ENCODE measurements at places on chromosomes 11 and 22.

- DNase-seq = peak; percentile 67
Measured at GRCh38 chr22:42174062-42174461, 43.5 kb upstream of the CYP2D6 start.

GRCh38 chr22:46867106-46867505 lies 104.7 kb downstream of the TBC1D22A start:
- DNase-seq = no peak

GRCh38 chr11:30705913-30706675 lies 119.9 kb upstream of the MPPED2 start:
- DNase-seq = no peak

DNA sequence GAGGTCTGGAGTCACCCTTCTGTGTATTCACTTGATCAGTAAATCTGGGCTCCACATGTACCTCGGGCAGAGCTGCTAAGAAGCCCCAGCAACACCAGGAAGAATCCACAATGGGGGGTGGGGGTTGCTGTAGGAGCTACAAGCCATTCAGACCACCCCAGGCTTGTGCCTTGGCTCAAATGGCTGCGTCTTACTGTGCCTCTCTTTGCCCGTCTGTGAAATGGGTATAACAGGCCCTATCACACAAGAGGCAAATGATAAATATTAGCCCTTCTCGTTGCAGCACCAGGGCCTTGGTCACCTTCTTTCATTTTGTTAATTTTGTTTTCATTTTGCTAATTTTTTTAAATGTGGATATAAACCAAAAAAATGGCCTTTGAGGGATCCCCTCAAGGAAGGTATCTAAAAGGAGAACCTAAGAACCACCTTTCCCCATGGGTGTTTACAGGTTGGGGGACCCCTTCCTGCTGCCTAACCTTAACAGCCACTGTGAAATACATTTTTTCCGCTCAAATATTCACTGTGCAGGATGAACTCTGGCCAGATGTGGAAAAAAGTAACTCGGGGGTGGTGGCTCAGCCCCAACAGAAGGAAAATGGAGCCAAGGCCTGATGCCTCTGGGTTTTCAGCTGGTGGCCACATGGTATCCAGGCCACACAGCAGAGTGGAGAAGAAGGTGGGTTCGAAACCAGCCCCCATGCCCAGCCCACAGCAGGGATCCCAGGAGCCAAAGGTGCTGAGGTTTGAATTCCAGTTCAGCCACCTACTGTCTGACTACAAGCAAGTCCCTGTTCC lies 284.0 kb downstream of the MN1 start:
- no peak for DNase-seq

GRCh38 chr11:88292171-88292843 lies 45.2 kb downstream of the CTSC start:
- DNase-seq = peak; percentile 26

DNA sequence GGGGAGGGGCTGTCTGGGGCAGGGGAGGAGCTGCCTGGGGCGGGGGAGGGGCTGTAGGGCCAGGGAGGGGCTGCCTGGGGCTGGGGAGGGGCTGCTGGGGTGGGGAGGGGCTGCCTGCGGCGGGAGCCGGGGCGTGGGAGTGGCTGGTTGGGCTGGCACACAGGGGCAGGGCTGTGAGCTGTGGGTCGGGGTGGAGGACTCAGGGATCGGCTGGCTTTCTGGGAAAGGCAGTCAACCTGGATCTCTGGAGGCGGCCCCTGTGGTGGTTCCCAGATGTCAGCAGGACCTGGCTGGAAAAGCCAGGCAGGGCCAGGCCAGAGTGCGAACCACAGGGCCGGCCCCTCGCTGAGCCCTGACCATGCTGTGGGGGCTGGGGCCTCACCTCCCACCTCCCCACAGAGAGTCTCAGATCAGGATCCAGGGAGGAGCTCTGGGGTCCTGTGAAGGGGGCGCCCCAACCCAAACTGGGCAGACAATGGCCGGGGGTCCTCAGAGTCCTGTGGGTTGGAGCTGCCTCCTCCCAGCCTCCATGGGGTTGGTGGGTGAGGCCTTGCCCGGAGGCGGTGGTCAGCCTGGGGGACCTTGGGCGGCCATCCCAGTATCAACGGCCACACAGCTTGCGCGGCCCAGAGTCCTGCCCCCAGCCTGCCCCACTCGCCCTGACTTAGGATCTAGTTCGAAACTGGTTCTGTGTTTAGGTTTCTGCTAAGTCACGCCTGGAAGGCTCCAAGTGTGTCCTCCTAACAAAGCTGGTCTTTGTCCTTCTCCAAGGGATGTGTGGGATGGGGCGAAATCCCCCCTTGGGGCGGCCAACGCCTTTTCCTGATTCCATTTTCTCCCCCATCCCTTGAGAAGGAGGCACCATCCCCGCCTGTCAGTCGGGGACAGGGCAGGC lies 1.9 kb downstream of the MUC5B start:
- DNase-seq = no peak

DNA sequence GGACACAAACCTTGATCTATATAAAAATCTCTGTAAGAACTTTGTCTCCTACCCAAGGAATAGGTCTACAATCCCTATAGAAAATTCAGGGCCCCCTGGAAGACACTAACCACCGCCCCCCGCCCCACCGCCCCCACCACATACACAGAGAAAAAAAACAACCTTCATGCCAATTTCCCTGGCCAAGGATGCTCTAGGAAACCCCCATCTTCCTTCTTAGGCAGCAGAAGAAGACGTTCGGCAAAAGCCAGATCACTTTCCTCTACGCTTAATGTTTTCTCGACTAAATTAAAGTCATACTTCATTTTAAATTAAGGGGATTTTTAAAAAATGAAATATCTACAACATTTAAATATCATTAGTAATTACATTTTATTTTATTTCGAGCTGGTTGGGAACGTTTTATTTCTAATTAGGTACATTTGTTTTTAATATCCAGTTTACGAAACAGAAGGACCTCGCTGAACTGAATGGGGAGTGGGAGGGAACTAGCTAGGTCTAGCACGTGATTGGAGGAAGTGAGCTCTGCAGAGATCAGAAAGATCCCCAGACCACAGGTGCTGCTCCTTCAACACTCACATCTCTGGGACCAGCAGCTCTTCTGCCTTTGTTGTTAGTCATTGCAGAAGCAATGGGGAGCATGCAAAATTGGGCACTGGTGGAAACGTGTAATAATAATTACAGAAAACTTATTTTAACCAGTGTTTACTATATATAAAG lies 472.3 kb downstream of the MN1 start:
- no peak for DNase-seq

- DNase-seq = no peak
Measured at GRCh38 chr22:29509298-29509697, 29.3 kb downstream of the NEFH start.

DNA sequence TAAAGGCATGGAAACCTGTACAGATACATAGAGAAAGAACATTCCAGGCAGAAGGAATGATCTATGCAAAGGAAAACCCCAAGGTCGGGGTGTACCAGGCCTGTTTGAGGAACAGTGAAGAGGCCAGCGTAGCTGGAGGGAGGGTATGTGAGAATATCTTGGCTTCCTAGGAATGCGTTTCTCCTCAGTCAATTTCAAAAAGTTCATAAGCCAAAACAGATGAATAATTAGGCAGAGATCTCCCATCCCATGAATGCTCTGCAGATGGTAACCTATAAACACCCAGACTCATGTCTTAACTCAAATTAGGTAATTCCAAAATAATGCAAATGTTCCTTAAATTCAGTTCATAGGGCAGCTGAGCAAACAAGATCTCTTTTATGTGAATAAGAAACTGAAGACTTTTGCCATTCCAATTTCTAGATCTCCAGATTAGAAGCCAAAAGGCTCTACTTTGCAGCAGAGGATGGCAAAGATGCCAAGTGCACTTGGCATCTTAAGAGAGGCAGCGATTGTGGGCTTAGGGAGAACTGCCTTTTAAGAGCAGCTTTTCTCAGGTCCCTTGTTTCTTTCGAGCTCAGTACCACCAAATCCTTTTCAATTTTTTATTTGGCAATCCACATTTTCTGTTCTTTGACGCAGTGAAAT lies 13.2 kb downstream of the FAM118B start:
- no peak for DNase-seq

DNA sequence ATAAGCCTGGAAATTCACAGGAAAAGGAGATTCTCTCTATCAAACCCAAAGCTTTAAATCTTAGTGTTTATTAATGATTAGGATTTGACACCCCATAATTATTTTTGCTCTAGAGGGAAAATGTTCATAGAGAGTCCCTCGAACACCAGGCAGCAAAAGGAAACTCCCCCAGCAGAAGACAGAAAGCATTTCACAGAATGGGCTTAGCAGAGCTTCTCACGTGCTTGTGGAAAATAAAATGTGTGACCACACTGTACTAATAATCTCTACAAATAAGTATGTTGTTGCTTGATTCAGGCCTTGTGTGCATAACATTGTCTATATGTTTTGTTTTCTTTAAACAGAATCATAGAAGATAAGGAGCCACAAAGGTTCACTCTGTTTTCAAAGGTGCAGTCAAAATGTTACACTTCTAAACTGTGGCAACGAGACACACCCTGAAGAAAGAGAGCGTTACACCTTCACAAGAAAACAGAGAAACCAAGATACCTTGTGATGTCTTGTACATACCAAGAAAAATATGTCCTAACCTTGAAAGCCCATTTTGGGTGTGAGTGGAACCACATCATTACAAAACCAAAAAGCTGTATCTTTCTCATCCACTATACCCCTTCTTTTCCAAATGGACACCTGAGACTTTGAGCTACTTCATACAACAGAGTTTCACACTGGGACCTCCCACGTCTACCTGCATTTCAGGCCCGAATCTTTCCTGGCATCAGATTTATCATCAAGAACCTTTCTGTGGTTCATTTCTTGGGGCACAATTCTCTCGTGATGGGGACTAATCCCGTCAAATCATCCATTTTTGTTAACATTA lies 282.5 kb downstream of the ETS1 start:
- no peak for DNase-seq

DNA sequence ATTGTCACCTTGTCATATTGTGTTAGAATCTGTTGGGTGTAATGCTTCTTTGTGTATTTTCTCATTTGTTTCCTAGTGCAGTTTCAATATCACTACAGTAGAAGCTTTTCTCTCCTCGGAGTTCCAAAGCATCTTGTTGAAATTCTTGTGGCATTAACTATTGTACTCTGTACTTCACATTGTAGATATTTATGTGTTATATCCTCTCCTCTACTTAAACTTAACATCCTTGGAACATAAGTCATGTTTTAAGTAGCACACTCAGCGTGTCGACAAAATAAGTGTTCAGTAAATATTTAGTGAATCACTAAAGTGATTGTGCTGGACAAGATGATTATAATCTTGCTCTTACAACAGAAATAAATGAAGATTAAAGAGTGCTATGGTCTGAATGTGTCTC lies 201.7 kb downstream of the ARHGAP42 start:
- peak; percentile 68 for DNase-seq

All from fibroblast of upper back skin (primary cell).